ENCODE measurements at places on chromosomes 1 and 21.

DNA sequence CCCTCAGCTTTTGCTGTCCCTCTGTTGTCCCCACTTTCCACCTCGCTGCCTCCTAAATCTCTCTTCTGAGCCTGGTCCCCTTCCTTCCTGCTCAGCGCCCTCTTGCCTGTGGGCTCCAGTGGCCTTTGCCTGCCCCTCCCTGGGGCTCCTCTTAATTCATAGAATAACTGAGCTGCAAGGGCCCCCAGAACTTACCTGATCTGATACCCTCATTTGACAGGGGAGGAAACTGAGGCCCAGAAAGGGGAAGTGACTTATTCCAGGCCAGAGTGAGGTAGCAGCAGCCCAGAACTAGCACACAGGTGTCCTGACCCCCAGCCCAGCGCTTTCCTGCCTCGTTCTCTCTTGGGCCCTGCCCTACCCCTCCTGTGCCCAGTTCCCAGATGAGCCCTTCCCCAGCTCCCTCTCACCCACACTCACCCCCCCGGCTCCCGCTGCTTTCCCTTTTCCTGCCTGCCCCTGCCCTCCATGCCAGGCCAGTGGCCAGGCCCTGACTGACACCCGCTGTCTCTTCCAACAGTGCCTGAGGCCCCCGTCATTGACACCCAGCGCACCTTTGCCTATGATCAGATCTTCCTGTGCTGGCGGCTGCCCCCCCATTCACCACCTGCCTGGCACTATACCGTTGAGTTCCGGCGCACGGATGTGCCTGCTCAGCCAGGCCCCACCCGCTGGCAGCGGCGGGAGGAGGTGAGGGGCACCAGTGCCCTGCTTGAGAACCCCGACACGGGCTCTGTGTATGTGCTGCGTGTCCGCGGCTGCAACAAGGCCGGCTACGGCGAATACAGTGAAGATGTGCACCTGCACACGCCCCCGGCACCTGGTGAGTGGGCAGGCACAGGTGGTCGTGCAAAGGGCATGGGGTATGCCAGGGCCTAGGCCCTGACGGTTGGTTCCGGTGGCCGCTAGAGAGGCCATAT lies 5.7 kb downstream of the TRIM46 start:
- DNase-seq, result no peak

DNA sequence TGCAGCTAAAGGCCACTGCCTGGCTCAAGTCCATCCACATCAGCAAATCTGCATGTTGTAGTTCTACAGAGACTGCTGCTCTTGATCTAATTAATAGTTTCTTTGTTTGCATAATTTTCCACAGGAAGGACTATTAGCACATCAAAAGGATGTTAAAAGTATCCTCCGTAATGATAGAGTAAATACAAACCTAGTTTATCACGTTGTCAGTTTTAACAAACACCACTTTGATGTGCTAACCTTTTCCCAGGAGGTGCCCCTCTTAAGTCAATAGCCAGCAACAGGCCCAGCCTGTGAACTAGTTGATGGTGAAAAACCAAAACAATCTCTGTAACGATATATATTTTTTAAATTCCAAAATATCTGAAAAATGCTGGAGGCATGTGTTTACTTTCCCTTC lies 64.2 kb upstream of the SLC22A15 start:
- no peak for DNase-seq

DNA sequence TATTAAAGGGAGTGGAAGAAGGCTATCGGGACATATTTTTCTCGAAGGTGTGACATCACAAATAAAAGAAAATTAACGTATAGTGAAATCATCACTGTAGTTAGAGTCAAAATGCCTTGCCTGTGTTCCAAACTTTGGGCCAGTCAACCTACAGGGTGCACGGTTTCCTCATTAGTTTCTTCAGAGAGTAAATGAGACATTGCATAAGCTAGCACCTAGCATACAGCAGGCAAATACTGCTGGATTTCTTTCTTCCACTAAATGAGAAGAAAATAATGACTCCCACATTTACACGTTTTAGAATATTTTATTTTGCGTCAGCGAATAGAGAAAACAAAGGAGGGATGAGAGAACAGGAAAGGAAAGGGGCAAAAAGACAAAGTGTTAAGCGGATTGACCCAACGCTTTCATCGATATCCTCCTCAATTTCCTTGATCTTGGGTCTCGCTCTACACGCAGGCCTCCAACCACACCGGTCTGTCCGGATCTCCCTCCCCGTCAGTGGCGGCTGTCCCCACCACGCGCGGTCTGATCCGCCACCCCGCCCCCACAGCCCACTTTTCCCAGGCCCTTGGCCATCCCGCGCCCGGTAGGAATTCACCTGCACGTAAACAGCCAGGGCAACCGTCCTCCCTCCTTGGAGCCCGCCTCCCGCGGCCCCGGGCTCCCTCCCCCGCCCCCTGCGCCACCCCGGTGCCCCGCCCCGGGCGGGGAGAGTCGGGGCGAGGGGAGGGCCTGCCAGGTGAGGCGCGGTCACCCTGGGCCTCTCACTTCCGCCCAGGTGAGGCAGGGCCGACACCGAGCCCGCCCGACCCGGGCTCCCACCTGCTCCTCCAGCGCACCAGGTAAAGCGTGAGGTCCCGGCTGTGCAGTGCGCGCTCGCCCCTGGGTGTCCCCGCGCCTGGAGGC lies at the start of gene PATJ:
TSS of gene PATJ (plus strand) at position 770 of the 909 bp plus-strand sequence. CDS start 20,413 bp downstream, outside the sequence.
- no peak for DNase-seq

DNA sequence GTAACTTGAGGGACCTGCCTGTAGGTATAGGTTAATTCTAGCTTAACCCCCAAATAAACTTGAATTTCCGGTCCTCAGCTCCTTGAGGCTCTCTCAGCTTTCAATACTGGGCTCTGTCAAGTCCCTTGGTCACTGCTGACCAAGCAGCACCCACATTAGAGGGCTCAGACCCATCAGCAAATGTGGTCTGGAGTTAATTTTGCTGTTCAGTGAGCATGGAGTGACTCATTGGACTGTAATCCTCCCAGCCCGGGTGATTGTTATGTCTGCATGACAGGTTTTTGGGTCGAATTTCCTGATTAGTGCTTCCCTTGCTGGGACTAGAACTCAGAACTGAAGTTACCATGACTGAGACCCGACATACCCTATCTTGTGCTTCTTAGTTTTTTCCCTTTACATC lies 130.6 kb downstream of the URB2 start:
- DNase-seq, result no peak

DNA sequence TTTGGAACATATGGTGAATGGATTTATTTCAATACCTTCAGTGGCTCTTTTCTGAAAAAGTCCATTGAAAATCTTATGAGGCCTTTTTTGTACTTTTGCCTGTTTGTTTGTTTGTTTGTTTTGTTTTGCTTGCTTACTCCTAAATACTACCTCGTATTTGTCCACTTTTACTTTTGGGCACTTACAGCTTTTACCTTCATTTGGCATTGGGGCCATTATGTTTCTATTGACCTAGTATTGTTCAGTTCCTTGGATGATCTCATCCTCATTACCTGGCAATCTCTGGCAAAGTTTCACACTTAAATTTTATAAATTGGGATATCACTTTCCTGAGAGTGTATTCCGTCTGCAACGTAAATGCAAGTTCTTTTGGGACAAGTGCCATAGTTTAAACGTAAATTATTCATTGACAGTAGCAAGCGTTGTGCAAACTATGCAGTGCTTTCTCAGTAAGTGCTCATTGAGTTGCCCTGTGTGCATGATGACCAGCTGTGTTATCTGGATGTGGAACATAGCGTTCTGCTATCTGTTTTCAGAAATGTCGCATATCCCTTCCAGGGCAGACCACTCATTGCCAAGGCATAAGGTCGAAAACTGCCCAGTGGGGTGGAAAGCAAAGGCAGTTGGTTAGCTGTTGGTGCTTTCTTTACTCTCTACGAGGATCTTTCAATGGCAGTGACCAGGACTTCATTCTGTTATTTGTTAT lies 51.1 kb downstream of the LRRC8D start:
- DNase-seq, result no peak

GRCh38 chr1:240394353-240394752 lies 217.6 kb downstream of the GREM2 start:
- no peak for DNase-seq

- DNase-seq, result no peak
Observed at GRCh38 chr1:100706296-100706695, 13.2 kb upstream of the VCAM1 start.

- no peak for DNase-seq
Observed at GRCh38 chr1:23777979-23778814, at the start of gene PITHD1. PITHD1 (plus strand) TSS chr1:23778418; CDS start chr1:23778516, 98 bp downstream.

- no peak for DNase-seq
Observed at GRCh38 chr1:67371043-67371442, 59.2 kb downstream of the SERBP1 start.

- DNase-seq, result no peak
Observed at GRCh38 chr1:7300893-7301663, 470.0 kb upstream of the VAMP3 start.

GRCh38 chr1:94105957-94106529 lies 14.9 kb downstream of the ABCA4 start:
- no peak for DNase-seq

- DNase-seq, result no peak
Observed at GRCh38 chr1:101435831-101436511, 199.2 kb downstream of the S1PR1 start.

DNA sequence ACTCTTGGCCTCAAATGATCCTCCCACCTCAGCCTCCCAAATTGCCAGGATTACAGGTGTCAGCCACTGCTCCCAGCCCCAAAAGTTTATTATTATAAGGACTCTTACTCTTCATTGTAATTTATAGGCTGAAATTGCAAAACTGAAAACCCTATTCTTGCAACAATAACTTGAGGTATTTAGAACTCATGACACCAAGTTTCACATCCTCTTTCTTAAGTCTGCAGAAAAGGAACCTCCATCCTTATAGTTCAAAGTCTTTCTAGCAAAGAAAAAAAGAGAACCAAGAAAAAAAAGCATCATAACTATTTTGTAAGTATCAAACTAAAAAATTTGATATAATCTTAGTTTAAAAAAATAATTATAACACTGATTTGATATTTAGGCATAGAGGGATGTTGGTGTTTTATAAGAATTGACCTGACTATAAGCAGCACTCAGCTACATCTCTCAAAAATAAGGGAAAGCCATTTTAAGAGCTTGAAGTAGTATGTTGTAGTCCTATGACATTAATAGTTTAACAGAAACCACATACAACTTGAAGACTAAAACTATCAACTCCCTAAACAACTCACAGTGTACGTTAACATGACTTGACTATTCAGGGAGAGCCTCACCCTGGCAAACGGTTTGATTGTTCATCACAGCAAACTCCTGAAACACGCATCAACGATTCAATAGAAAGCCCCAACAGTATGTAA lies 122.4 kb downstream of the AKT3 start:
- no peak for DNase-seq

DNA sequence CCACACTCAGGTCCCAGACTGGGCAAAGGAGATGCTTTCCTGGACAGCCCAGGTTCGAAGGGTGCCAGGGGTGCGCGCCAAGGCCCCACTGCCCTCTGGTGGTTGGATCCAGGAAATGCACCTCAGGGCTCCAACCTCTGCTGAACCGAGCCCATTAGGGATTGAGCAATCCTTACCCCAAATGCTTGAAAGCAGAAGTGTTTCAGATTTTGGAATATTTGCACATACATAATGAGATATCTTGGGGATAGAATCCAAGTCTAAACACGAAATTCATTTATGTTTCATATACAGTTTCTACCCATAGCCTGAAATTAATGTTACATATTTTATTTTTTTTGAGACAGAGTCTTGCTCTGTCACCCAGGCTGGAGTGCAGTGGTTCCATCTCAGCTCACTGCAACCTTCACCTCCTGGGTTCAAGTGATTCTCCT lies 57.4 kb downstream of the SLC9A1 start:
- no peak for DNase-seq

GRCh38 chr1:162011337-162012012 lies 12.2 kb downstream of the OLFML2B start:
- DNase-seq, result no peak

DNA sequence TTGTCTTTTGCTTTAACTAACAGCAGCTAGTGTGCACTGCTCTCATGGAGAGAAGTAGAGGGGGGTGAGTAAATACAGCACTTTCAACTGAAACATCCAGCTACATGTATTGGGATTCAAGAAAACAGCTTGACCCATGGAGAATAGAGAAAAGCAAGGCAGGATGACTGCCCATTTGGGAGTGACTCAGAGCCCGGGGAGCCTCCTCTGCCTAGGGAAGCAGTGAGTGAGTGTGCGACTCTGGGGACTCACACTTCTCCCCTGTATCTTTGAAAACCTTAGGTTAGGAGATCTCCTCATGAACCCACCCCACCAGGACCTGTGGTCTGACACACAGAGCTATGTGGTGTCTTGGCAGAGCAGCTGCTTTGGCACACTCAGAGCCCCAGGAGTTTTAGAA lies 82.0 kb upstream of the PTGFR start:
- DNase-seq, result no peak

DNA sequence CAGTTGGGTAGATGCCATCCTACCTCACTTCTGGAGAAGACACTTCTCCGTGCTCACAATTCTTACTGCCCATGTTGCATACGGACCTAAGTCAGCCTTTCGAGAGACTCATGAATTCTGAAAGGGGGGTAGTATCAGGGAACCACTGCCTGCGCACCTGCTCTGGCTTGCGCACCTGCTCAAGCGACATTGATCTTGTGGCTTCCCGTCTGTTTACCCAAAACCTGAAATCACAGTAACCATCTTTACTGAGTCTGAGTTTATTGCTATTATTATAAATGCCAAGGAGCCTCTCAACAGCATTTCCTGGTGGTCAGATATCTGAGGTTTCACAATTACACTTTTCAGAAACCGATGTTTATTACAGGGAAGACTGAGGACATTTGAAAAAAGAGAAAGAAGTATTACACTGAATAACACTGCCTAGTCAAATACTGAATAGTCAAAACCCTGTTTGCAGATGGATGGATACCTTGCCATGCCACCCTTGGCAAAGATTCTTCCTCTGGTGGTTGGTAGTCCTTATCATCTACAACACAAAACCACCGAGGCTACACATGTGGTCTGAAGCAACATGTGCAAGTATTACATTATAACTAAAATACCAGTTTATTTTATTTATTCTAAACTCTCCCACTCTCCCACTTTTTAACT lies 208.7 kb downstream of the SIPA1L2 start:
- no peak for DNase-seq

DNA sequence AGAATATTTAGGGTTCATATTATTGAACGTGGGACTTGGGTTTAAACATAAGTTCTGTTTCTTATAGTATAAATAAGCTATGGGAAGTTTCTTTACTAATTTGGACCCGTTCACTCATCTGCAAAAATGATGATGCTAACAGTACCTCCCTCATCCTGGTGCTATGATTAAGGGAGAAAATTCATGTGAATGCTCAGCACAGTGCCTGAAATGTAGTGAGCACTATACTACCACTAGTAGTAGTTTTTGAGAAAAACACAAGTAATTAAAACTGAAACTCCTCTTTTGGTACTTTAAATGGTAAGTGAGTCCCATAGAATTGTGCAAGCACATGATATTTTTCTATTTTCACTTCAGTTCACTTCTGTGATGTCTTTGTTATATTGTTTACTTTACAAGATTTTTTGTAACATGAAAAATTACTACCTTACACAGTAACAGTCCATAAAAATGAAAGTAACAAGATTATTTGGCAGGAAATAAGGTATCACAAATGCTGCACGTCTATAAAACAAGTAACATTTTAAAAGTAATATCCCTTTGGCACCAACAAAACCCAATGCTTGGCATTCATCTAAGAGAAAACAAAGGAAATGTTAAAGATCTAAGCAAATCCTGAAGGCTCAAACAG lies 11.3 kb upstream of the PTPRC start:
- no peak for DNase-seq

- no peak for DNase-seq
Observed at GRCh38 chr1:184771190-184771691, 16.6 kb upstream of the EDEM3 start.

GRCh38 chr1:209123601-209124000 lies 459.9 kb upstream of the CAMK1G start:
- DNase-seq, result no peak

All from esophagus squamous epithelium (tissue), 5 donors.